ENCODE measurements at places on chromosomes 5 and 9. TPM values are rescaled to one million over a fixed set of nuclear protein-coding genes. Genes with fewer than 3 reads are reported as not detected.

GRCh38 chr5:109249126-109249525 is 160.6 kb downstream of the PJA2 start:
- peaks cover 3% of the 10 kb centered on the region for H3K36me3 ChIP-seq
- no peaks in the 10 kb centered on the region for H3K4me1 ChIP-seq
- H3K4me3 ChIP-seq = no peak overlapping the region
- no peak overlapping the region for H3K27ac ChIP-seq
- DNase-seq = no peak

DNA sequence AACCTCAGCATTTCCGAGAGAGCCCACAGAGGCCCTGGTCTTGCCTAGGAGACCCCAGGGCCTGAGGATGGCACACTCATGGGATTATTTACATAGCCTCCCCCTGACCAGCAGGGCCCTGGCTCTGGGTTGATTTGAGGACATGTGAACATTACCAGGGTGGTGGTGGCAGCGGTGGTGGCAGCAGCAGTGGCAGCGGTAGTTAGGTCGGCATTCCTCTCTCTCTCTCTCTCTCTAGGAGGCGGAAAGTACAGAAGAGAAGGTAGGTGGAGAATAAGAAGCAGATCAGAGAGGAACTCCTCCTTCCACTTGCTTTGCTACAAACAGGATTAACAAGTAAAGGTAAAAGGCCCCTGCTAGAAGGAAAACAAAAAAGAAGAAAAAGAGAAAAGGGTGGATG is 39.3 kb downstream of the B4GALT1 start:
- H3K27ac ChIP-seq = no peak overlapping the region
- peaks cover 56% of the 10 kb centered on the region for H3K36me3 ChIP-seq
- DNase-seq = no peak
- H3K4me3 ChIP-seq = no peak overlapping the region
- peaks cover 27% of the 10 kb centered on the region for H3K4me1 ChIP-seq

- H3K27me3 ChIP-seq = no peaks in the 10 kb centered on the region
- H3K36me3 ChIP-seq = no peaks in the 10 kb centered on the region
- H3K4me3 ChIP-seq = no peak overlapping the region
- no peak overlapping the region for H3K27ac ChIP-seq
- H3K4me1 ChIP-seq = peaks cover 15% of the 10 kb centered on the region
These were observed 140.3 kb downstream of the LHFPL2 start for GRCh38 chr5:78508186-78508765.

DNA sequence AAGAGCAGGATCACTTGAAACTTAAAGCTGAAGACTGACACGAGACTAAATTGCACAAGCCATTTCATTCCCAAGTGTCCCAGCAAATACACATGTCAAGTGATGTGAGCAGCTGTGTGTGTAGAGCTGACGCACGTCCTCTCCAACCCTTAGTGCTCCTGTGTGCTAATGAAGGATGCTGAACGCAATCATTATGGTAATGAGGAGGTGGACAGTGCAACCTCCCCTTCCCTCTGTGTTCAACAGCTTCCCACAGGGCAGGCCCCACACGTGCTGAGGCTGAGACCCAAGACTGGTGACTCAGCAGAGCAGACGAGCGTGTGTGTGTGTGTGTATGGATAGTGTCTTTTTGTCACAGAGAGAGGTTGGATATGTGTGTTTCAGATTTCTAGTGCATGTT is 702.1 kb downstream of the SEMA5A start:
- DNase-seq = no peak
- no peak overlapping the region for H3K4me3 ChIP-seq
- no peaks in the 10 kb centered on the region for H3K36me3 ChIP-seq
- H3K4me1 ChIP-seq = no peaks in the 10 kb centered on the region

- no peaks in the 10 kb centered on the region for H3K36me3 ChIP-seq
- peaks cover 6% of the 10 kb centered on the region for H3K27me3 ChIP-seq
- H3K27ac ChIP-seq = no peak overlapping the region
These were observed 445.4 kb downstream of the ANXA1 start for GRCh38 chr9:73597039-73597438.

DNA sequence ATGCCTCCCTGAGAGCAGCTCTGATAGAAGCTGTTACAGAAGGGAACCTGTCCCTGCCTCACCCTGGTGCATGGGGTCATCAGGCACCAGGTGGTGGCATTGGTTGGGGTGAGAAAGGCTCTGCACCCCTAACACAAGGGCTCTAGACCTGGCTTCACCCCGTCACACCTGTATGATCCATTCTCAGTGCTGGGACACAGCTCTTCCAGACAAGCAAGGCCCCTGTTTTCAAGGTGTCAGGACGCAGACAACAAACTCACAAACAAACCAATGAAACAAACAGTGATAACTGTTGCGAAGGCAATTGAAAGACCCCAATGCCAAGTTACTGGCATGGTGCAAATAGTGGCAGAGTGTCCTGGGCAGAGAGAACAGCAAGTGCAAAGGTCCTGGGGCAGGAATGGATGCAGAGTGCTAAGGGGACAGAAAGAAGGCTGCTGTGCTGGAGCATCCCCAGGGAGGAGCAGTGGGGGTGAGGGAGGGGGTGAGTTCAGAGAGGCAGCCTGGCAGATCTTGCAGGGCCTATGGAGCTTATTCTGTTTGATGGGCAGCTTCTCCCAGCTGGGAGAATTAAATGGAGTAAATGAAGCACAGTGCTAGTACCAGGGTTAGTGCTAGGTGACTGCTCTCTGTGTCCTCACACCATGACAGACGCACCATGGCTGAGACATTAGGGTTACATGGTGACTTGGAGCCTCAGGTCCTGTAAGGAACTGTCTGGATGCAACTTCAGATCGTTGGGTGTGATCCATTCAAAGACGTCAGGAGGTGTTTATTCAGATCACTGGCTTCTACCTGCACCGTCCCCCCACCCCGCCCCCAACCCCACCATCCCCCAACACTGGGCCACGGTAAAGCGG is 67.9 kb upstream of the UNC5A start:
- no peak for DNase-seq
- no peak overlapping the region for H3K27ac ChIP-seq
- no peak overlapping the region for H3K4me3 ChIP-seq

DNA sequence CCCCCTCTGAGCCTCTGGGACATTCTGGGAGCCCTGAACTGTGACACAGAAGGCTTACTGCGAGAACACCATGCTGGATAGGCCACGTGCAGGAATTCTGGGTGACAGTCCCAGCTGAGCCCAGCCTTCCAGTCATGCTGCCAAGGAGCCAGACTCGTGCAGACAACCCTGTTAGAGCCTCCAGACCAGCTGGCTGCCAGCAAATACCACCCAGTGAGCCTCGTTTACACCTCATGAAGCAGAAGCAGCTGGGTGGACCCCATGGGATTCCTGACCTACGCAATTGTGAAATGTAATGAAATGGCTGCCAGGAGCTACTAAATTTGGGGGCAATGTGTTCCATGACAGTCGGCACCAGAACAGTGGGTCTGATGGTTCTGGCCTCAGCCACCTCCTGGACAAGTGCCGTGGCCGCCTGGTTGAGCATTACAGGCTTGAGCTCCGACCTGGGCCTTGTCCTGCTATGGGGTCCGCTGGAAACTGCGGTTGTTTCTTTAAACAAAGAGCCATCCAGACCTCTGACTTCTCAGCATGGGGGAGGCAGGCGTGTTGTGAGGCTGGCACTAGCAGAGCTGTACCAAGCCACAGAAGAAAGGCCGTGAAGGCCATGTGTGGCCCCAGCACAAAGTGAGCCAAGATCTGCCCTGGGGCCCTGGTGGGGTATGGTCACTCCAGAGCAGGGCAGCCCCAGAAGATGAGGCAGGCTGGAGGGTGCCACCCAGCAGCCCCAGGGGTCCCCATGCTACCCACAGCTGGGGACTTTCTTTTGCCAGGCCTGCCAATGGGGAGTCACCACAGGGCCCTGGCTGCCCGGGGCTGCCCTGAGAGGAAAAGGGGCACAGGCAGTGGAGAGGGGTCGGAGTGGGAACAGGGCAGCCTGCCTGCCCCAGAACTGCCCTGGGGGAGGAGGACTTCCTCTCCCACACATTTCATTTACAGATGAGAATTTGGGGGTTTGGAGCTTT is 19.3 kb upstream of the RXRA start:
- H3K4me3 ChIP-seq = no peak overlapping the region
- no peaks in the 10 kb centered on the region for H3K27me3 ChIP-seq
- no peaks in the 10 kb centered on the region for H3K36me3 ChIP-seq

The CDKN2B gene
- total RNA-seq = 1.3 TPM

The PLCXD3 gene
- 2.4 TPM for total RNA-seq

The PCSK1 gene
- total RNA-seq = 0.09 TPM

The SLC34A3 gene
- not detected for total RNA-seq

The ZDHHC11 gene
- 3.2 TPM for total RNA-seq

The ANKRD34B gene
- 0.05 TPM for total RNA-seq

Data from liver (tissue), 10 donors.